Gastroesophageal sphincter (tissue), 4 donors: ENCODE measurements at places on chromosomes 1 and 21. TPM values are rescaled to one million over a fixed set of nuclear protein-coding genes. Genes with fewer than 3 reads are reported as not detected.

Gene NID1
- 139 TPM for total RNA-seq

Gene NR1I3
- not detected for total RNA-seq

Gene CTSS
- 9.3 TPM for total RNA-seq

Gene TMCO2
- total RNA-seq: not detected

Gene CCDC27
- not detected for total RNA-seq

Gene ADORA1
- total RNA-seq: 0.16 TPM

Gene LCE1A
- not detected for total RNA-seq

Gene TTLL7
- total RNA-seq: 54.8 TPM

Gene APOBEC4
- total RNA-seq: not detected

Gene NPHS2
- total RNA-seq: not detected

Gene KLF17
- 1.3 TPM for total RNA-seq

Gene CDK18
- 6.5 TPM for total RNA-seq

Gene PGLYRP3
- not detected for total RNA-seq

Gene CD53
- 8.1 TPM for total RNA-seq

Gene OPRD1
- not detected for total RNA-seq

Gene LAPTM5
- 8.9 TPM for total RNA-seq

Gene MAP10
- total RNA-seq: 2.4 TPM

Gene NHLH1
- not detected for total RNA-seq

Gene HP1BP3
- total RNA-seq: 221 TPM

Gene SH2D5
- 1.6 TPM for total RNA-seq

Gene SPATA21
- total RNA-seq: not detected

Gene PCP4
- total RNA-seq: 130 TPM

Gene CACNA1S
- total RNA-seq: not detected
